Lower lobe of right lung (tissue), 2 donors: ENCODE measurements at places on chromosomes 4 and X.

DNA sequence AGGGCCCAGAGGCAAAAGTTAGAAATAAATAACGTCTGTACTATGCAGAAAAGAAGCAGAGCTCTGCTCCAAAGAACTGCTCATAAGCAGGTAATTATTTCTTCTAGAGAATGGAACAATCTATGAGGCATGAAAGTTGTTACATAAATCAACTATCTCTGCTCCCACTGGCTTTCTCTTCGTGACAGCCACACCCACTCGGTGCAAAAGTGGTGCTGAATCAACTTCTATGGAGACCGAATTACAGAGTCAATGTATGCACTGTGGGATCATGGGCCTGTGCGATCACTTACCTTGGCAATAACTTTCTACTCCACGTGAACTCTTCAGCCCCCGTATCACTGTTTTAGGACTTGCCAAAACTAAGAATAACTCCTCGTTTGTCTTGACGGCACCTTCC is 99.4 kb upstream of the ATXN3L start:
- no peak for DNase-seq

DNA sequence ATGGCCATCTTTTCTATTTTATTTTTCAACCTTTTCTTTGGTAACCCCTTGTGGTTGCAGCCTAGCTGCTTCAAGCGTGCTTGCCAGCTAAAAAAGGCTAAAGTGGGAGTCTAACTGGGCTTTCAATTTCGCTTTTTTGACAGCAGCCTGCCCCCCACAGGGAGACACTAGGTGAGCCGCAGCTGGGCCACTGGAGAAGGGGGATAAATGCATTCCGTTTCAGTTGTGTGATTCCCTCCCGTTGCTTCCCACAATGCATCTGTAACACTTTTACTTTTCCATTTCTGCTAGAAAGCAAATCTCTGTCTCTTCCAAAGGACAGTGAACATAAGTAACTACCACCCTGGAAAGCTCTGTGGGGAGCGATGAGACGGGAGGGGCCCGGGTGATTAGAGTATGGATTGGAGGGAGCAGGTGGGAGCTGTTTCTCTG is 86.3 kb upstream of the RAPGEF2 start:
- no peak for DNase-seq

- DNase-seq: no peak
These were observed 136.2 kb downstream of the TBC1D19 start for GRCh38 chr4:26719954-26720552.

GRCh38 chr4:7854697-7855370 is 84.8 kb downstream of the AFAP1 start:
- no peak for DNase-seq
